ENCODE measurements at places on chromosomes 6 and 20.

DNA sequence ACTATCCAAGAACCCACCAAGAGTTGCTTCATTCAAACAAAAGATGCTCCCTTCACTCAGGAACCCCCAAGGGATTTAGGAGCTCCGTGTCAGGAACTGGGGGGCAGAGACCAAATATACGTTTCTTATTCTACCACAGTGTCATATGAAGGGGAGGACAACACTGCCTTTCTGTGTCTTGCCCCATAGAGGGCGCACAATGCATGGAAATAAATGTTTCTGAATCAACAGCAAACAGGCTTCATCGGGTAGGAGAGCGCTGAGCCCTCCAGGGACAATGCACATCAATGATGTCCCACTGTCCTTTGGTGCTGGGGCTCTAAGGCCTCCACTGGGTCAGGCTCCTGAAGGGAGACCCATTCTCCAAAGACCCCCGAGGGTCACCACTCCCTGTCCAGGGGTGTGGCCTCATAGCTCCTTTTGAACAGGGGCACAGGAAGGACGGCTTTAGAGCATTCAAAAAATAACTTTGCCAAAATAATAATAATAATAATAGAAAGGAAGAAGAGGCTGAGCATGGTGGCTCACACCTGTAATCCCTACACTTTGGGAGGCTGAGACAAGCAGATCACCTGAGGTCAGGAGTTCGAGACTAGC is 31.1 kb downstream of the PLG start:
- DNase-seq = peak; percentile 68

GRCh38 chr6:3267162-3267561 is 8.4 kb downstream of the PSMG4 start:
- DNase-seq = no peak

DNA sequence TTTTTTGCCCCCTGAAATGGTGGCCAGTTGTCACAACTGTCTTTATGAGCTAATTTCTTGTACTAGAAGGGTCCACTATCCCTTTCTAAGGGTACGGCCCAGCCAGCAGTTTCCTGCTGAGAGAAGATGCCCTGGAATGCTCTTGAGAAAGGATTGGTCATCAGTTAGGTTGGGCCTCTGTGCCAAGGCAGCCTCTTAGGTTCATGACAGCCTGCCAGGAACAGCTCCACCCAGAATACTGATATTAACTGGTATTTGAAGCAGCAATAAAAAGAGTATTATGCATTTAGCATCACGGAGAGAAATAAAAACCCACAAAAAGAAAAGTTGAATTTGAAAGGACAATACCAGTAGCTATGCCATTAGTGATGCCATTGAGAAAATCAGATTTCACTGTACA is 9.0 kb upstream of the HINT3 start:
- DNase-seq = no peak

DNA sequence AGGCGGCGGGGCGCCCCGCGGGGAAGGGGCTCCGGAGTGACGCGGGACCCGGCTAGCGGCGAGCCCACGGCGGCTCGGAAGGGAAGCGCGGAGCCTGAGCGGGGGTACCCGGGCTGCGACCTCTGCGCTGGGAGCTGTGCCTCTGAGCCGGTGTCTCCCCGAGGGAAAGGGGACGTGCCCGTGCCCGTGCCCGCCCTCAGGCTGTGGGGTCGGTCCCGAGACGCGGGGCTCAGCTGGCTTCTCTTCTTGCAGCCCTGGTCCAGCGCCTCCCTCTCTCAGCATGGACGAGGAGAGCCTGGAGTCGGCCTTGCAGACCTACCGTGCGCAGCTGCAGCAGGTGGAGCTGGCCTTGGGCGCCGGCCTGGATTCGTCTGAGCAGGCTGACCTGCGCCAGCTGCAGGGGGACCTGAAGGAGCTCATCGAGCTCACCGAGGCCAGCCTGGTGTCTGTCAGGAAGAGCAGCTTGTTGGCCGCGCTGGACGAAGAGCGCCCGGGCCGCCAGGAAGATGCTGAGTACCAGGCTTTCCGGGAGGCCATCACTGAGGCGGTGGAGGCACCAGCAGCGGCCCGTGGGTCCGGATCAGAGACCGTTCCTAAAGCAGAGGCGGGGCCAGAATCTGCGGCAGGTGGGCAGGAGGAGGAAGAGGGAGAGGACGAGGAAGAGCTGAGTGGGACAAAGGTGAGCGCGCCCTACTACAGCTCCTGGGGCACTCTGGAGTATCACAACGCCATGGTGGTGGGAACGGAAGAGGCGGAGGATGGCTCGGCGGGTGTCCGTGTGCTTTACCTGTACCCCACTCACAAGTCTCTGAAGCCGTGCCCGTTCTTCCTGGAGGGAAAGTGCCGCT is 686 bp downstream of the ZGPAT start:
- DNase-seq = no peak

DNA sequence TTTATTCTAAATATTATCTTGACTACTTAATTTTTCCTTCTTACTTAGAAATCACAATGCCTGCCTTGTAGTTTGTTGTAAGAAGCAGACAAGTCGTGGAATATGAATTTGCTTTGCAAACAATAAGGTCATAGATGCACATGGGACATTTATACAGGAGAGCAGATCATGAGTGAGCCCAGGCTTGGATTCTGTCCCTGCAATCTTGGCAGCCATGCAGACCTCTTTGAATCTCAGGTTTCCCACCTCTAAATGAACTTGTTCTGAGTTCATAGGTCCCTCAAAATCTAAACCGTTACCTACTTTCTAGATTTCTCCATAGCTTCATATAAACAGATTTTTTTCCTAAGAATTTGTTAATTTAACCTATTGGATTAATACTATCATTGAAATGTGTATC is 19.5 kb downstream of the KIAA0408 start:
- DNase-seq = no peak

- no peak for DNase-seq
These were observed 5.5 kb upstream of the NPBWR2 start for GRCh38 chr20:64112691-64113443.

- DNase-seq = no peak
These were observed 164.3 kb upstream of the RREB1 start for GRCh38 chr6:6943421-6943820.

- no peak for DNase-seq
These were observed 38.6 kb downstream of the COL9A1 start for GRCh38 chr6:70264306-70264705.

DNA sequence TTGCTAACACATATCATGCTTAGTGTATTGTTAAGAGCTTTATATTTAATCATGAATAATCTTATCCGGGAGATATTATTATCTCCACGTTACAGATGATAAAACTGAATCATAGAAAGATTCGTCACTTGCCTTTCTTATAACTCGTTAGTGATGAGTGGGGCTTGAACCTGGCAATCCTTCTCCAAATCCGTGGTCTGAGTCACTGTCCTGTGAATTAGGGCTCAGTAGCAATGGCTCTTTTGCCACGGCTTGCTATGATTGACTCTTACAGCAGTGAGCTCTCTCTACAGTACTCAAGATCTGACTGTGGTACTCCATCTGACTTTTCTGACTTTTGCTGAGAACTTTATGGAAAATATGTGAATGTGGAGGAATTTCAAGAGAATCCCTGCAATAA is 246.9 kb downstream of the PACRG start:
- DNase-seq = no peak

DNA sequence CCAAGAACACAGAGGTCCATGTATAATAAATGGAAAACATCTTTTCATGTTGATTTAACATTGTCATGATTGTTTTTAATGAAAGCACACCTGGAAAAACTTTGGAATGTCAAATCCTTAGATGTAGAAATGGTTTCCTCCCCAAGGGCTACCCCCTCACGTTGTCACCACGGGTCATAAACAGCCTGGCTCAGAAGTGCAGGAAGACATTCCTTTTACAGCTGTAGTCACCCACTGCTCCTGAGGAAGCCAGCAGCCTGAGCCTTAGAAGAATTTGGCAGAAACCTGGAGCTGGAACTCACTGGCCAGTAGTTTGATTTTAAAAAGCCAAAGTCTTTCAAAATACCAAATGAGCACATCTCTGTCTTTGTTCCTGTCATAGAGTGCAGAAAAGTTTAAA is 23.7 kb downstream of the ADGRF5 start:
- no peak for DNase-seq

DNA sequence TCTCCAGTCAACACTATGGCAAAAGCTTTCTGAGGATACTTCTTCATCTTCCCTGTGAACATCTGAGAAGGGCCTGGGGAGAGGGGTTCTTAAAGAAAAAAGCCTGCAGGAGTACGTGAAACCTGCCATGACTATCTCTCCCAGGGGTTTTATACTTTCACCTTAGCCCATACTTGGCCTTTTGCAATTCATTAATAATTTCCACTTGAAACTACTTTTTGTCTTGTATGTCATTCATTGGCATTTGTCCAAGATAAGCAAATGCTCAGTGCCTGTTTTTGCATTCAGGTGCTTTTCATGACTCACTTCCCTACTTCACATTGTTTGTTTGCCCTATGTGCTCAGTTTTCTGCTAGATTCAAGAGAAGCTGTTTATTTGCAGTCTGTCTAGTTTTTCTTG is 580.3 kb upstream of the GJE1 start:
- no peak for DNase-seq

- DNase-seq = no peak
These were observed 86.9 kb downstream of the RAMACL start for GRCh38 chr6:166499350-166500163.

GRCh38 chr6:53441761-53442160 is 93.0 kb upstream of the ELOVL5 start:
- no peak for DNase-seq

DNA sequence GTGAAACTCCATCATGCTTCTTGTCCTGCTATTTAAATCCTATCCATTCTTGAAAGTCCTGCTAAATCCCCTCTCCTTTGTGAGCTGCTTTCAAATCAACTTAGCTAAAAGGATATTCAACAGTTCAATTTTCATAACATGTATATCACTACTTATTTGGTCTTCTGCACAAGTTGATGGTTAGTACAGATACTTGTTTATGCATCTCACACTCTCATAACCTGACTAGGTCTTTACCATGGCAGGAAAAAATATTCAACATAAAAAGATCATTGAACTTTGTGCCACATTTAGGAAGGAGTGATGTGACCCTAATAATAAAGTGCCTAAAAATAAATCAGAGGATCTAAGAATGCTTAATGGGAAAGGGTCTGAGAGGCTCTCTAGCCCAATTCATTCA is 148.2 kb downstream of the RALGAPA2 start:
- no peak for DNase-seq

- DNase-seq = peak; percentile 35
These were observed 12.2 kb downstream of the CEP250 start for GRCh38 chr20:35467339-35468224.

GRCh38 chr6:157681041-157681650 is 141.9 kb upstream of the SNX9 start:
- no peak for DNase-seq

DNA sequence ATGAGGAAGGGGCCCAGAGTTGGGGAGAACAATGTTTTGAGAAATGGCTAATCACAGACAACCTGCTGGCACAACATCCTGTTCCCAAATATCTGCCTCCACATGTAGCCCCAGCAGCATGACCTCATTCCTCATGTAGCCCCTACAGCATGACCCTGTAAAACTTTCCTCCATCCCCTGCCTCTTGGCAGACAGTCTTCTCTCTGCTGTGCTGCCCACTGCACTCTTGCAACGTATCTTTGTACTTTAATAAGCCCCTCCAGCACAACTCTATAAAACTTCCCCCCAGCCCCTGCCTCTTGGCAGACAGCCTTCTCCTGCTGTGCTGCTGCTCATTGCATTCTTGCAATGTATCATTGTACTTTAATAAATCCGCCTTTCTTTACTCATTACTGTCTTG is 278.8 kb downstream of the HDGFL1 start:
- no peak for DNase-seq

GRCh38 chr6:18327626-18328025 is 59.5 kb upstream of the RNF144B start:
- DNase-seq = no peak

DNA sequence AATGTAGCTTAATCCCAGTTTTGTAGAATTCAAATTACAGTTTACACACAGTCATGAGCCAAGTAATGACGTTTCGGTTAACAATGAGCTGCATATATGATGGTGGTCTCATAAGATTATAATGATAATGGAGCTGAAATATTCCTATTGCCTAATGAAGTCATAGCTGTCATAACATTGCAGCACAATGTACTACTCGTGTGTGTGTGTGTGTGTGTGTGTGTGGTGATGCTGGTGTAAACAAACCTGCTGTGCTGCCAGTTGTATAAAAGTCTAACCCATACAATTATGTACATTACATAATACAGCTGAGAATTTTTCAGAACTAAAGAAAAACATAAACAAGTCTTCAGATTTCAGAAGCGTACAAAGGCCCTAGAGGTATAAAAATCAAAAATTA is 66.7 kb upstream of the ARID1B start:
- no peak for DNase-seq

GRCh38 chr6:7684843-7685242 is 41.1 kb upstream of the BMP6 start:
- DNase-seq = no peak

GRCh38 chr6:38571721-38572120 is 68.0 kb downstream of the BTBD9 start:
- DNase-seq = no peak

DNA sequence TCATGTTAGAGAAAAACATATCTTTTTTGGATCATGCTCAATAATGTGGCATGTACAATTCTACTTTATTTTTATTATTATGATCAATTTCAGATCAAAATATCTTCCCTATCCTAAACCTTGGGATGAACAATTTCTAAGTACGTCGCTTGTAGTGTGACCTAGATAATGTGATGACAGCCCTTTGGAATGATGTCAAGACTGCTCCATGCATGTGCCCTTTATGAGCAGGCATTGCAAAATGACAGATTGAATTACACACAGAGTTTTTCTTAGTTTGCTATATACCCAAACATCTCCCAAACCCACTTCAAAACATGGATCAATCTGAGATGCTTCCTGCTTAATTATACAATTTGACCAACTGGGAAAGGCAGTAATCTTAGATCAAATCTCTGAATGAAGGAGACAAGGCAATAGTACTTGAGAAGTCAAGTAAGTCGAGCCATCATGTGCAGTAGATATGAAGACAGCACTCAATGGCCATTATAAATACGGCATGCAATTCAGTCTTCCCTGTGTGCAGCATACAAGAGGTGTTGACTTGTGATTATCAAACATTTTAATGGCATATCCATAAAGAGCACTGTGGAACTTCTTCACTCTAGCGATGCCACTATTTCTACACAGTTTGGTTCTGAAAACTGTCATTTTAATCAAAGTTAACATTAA is 294.8 kb downstream of the RNF144B start:
- no peak for DNase-seq

DNA sequence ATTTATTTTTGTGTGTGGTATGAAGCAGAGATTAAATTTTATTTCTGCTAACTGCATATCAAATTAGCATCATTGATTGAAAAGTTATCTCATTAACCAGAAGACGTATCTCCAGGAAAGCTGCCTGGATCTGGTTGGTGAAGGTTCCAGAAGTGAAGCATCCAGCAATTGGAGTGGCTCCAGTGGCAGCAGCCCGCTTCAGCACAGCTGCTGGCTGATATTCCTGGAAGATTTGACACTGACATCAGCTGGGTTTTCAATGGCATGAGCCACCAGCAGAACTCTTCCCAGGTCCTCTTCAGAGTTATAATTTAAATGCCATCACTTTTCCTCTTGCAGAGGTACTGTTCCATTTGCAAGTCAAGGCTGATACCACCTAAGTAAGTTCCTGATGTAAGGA is 363.5 kb downstream of the BCKDHB start:
- no peak for DNase-seq
